ENCODE measurements at places on chromosomes 3 and 15.

DNA sequence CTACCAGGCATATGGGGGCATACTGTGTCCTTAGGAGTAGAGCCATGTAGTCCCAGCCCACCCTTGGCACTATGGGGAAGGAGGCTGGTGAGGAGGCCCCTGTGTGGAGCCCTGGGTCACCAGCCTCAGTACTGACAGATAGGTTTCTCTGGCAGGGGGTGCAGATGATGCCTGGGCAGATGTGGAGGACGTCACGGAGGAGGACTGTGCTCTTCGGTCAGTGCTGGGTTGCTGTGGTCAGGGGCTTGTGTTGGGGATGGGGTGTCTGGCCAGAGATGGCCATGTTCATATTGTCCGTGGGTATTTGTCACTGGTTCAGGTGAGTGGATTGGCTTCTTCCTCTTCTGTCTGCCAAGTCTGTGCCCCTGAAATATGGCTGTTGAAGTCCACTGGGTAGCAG lies 20.0 kb downstream of the MTMR14 start:
- DNase-seq: no peak

- DNase-seq: no peak
Observed at GRCh38 chr3:59268170-59268569, 218.3 kb upstream of the CFAP20DC start.

GRCh38 chr3:156382458-156383346 lies 172.2 kb downstream of the SSR3 start:
- DNase-seq: no peak

DNA sequence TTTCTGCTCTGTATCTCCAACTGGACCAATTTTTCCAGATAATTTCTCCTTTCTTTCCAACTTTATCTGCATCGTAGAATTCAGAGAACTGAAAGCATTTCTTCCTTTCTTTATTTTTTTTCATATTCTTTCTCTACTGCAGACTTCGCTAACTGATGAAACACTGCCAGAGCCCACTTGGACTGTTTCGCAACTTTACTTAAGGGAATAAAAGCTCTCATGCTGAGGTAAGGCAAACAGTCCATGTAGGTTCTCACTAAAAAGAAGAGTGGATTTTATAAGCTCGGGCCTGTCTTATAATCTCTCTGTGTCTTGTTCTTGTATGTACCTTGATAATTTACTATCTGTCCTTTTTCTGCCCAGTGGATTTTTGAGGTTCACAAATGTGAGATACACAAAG lies 163.5 kb downstream of the CNTN4 start:
- DNase-seq: no peak
